T-helper 1 cell (primary cell): ENCODE measurements at places on chromosomes 3 and 15.

DNA sequence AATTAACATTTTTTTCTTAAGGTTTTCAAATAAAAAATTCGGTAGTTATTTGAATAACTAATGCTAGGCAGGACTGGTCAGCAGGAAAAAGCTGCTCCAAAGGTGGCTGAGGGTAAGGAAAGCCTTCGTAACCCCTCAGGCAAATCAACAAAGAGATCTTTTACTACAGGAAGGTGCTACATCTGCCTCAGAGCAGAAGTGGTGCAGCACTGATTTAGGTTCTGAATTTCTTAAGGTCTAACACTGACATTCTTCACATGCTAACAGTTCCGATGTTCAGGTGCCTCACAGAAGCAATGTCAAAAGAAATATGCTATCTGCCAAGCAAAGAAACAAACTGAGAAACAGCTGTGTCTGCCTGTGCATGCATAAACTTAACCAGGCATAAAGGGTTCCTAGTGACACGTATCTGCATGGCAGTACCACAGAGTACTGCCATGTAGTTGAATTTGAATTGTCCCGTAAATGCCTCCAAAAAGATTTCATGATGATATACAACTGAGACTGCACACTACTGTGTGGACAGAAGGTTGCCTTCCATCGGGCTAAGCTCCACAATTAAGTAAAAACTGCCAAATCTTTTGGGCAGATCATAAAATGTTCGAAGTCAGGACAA is 275.0 kb upstream of the NSMCE3 start:
- DNase-seq, result no peak

DNA sequence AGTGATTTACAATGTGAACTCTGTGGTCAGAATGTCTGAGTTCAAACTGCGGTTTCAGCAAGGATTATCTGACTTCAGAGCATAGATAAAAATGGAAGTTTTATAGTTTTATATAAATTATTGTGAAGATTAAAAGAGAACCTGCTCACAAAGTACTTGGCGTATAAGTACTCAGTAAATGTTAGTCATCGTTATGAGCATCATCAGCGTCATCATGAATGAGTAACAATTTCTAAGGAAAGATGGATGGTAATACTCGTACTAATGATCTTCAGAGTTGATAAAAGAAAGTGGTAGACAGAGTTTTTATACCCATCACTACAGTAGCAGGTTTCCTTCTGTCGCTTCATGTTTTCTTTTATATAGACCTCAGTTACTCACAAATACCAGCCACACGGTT is 341.8 kb downstream of the RAP2B start:
- DNase-seq, result no peak

DNA sequence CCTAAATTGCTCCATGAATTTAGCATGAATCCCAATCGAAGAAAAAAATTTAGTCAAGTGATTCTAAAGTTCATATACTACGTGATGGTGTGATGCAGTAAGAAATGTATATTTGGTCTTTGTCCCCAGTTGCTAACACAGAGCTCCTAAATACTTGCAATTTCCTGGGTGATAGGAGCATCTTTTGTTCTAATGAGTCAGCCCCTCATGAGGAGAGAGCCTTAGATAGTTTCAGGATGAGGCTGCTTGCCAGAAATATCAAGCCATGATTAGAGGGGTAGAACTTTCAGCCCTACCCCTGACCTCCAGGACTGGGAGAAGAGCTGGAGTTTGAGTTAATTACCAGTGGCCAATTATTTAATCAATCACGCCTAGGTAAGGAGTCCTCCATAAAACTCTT is 170.2 kb downstream of the PDE8A start:
- DNase-seq, result no peak

- no peak for DNase-seq
Observed at GRCh38 chr15:24856397-24857390, 98.1 kb upstream of the SNRPN start.

DNA sequence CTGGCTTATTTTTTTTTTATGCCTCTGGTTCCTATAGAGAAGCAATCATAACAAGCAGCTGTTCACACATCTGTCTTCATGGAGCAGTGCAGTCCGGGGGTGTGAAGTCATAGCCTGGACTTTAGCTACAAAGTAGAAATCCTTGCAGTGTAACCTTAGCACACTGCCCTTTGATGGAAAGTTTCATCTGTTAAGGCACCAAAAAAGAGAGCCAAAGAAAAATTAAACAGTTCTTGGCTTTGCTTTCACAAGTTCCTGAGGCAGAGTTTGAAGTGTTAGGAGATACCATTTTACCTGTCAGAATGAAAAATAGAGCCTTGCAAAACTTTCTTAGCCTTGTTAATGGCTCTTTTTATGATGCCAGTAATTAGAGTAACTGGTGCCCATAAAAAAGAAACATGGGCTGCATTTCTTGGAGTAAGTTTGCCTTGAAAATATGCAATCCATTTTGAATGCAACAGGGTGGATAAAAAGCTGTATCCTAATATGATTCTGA is 84.1 kb downstream of the PIK3R4 start:
- DNase-seq, result no peak

DNA sequence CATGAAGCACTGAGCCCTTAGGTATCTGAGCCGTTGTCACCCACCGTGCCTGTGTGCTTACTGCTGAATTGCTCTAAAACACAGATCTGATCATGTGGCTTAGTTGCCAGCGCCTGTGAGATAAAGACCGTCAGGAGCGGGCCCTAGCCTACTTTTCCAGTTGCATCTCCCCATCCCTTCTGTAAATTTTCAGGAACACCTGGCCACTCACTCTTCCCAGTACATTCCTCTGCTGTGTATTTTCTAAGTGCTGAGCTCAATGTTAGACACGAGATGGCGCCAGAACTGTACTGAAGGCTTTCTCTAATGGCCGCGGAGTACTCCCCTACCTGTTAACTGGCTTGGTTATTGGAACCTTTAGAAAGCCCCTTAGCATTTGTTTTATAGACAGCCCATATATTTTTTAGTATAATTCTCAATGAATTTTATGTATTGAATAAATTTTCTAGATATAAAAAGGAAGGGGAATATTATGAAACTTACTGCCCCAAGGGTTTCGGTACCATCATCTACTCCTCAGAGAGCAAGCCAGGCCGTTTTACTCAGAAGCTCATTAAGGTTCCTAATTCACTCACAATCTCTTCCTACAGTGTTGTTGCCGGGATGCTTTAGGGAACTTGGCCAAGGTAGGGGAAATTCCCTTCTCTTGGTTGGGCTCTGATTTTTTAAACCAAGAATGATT is 16.7 kb upstream of the WNT7A start:
- peak; percentile 65 for DNase-seq

DNA sequence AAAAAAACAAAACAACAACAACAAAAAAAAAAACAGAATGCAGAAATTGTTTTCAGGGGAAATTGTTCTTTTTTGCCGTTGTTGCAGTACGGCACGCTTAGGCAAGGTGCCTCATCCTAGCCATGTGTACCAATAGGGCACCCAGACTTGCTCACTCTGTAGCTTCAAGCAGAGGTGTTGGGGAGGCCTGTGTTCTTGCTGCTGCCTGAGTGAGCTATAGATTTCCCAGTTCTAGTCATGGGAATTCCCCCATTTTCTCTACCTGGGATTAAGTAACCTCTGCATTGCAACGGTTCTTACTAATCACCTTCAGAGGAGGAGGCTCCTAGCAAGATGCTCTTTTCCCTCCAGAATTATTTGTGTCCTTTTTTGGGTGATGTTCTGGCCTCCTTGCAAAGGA is 12.9 kb upstream of the PARL start:
- DNase-seq, result no peak

DNA sequence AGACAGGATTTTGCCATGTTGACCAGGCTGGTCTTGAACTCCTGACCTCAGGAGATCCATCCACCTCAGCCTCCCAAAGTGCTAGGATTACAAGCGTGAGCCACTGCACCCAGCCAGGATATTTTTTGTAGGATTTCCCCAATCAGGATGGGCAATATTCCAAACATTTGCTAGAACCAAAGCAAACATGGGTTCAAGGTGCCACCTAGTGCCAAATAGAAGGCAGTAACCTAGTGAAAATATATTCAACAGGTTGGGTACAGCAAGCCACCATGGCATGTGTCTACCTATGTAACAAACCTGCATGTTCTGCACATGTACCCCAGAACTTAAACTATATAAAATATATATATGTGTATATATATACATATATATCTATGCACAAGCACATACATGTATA is 185.9 kb upstream of the CADM2 start:
- DNase-seq, result no peak

- DNase-seq, result no peak
Observed at GRCh38 chr3:100413613-100414012, 12.3 kb downstream of the LNP1 start.

GRCh38 chr3:70471464-70472342 is 159.3 kb upstream of the MDFIC2 start:
- DNase-seq, result no peak
